Type B pancreatic cell (in vitro differentiated cells): ENCODE measurements at places on chromosomes 5 and 9. TPM values are rescaled to one million over a fixed set of nuclear protein-coding genes. Genes with fewer than 3 reads are reported as not detected.

PCDHB6 gene
- 0.80 and 0.95 TPM in 2 replicates for total RNA-seq

DNA sequence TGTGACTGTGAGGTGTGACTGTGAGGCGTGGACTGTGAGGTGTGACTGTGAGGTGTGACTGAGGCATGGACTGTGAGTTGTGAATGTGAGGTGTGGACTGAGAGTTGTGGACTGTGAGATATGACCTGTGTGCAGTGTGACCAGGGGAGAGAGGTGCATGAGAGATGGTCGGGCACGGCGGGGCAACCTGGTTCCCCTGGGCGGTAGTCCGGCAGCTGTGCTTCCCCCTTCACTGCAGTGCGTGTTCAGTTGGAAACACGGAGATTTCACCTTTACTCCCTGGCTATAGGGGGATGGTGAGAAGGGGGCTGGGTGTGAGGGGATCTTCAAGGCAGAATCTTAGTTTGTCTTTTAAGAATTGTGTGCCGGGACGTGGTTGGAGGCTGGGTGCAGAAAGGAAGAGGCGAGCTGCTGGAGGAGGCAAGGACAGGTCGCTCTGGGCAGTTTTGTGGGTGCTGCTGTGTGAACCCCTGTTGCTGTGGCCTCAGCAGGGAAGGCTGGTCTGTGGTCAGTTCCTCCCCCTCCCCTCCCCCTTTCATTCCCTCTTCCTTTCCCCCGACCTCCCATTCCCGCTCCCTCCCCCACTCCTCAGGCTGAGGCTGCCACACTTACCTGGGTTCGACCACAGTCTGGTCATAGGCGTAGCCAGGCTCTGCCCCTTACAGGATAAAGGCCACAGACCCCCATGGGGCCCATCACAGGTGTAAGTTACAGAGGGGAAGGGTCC is 39.3 kb downstream of the CEP72 start:
- DNase-seq, result no peak

DAPK1 gene
- 160 and 246 TPM in 2 replicates for total RNA-seq

CHSY3 gene
- total RNA-seq, result 0.86 and 4.9 TPM in 2 replicates

PDE6A gene
- total RNA-seq, result not detected in 2 replicates

DNA sequence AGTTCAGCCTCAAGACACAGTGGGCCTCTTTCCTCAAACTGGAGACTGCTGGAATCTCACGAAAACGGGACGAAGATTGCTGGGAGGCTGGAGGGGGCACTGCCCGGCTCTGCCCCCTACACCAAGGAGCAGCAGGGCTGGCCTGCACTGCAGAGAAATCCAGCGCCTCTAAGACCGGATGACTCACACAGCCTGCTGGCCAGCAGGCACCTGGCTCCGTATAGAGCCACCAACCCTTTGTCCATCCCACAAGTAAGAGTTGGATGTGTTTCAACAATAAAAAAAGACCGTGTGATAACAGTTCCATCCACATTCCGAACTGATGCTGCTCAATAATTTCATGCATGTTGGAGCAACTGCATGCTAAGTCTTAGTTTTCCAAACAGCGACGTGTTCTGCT is 11.5 kb downstream of the CCDC127 start:
- no peak for DNase-seq

CCL28 gene
- 2.0 TPM in 1 of 2 replicates, not detected in the other for total RNA-seq
